Uterus (tissue), 4 donors: ENCODE measurements at places on chromosomes 4 and X. TPM values are rescaled to one million over a fixed set of nuclear protein-coding genes. Genes with fewer than 3 reads are reported as not detected.

GRCh38 chrX:107493141-107493540 lies 43.7 kb downstream of the FRMPD3 start:
- DNase-seq, result no peak
- no peaks in the 10 kb centered on the region for H3K36me3 ChIP-seq
- no peak overlapping the region for H3K4me3 ChIP-seq
- H3K27ac ChIP-seq, result no peak overlapping the region

- H3K36me3 ChIP-seq, result no peaks in the 10 kb centered on the region
- no peak overlapping the region for H3K4me3 ChIP-seq
- H3K27me3 ChIP-seq, result no peaks in the 10 kb centered on the region
- DNase-seq, result no peak
These were observed 30.9 kb downstream of the PAGE2 start for GRCh38 chrX:55119712-55120111.

GRCh38 chrX:41421071-41421729 lies 25.9 kb upstream of the NYX start:
- no peak for DNase-seq
- H3K36me3 ChIP-seq, result no peaks in the 10 kb centered on the region
- no peaks in the 10 kb centered on the region for H3K27me3 ChIP-seq
- no peaks in the 10 kb centered on the region for H3K4me1 ChIP-seq

DNA sequence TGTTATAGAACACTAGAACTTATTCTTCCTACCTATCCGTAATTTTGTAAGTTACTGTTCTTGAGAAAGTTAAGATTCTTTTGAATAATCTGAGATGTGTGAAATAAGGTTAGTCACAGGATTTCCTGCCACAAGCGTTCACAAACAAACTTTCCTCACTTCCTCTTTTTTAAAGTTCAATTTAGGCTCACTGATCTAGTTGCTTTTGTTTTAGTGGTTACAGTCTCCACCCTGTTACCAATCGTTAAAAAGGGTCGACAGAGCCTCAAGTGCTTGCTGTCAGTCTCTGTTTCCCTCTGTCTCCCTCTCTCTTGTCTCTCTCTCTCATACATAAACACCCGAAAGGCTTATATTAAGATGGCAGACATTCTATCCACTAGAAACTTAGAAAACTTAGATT lies 35.9 kb upstream of the STK26 start:
- no peaks in the 10 kb centered on the region for H3K4me1 ChIP-seq
- no peak for DNase-seq
- no peak overlapping the region for H3K27ac ChIP-seq
- no peaks in the 10 kb centered on the region for H3K36me3 ChIP-seq

DNA sequence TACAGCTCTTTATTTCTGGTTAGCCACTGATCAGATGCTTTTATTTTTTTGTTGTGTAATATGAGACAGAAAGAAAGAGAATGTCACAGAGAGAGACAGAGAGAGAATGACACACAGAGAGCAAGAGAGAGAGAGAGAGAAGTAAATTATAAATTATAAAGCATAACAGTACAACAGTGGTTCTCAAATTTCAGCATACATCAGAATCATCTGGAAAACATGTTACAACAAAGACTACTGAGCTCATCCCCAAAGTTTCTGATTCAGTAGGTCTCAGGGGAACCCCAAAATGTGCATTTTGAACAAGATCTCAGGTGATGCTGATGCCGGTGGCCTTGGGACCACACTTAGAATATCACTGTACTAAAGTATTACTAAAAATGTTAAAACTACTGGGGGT lies 245.8 kb upstream of the DIAPH2 start:
- H3K27ac ChIP-seq, result no peak overlapping the region
- no peaks in the 10 kb centered on the region for H3K27me3 ChIP-seq
- DNase-seq, result no peak
- H3K36me3 ChIP-seq, result no peaks in the 10 kb centered on the region
- H3K4me3 ChIP-seq, result no peak overlapping the region

- H3K36me3 ChIP-seq, result no peaks in the 10 kb centered on the region
- no peaks in the 10 kb centered on the region for H3K27me3 ChIP-seq
- no peak overlapping the region for H3K27ac ChIP-seq
- no peaks in the 10 kb centered on the region for H3K4me1 ChIP-seq
- H3K4me3 ChIP-seq, result no peak overlapping the region
These were observed 1.6 kb upstream of the RBM46 start for GRCh38 chr4:154779362-154779947.

- peaks cover 21% of the 10 kb centered on the region for H3K4me1 ChIP-seq
- DNase-seq, result peak; percentile 93
- H3K36me3 ChIP-seq, result no peaks in the 10 kb centered on the region
- H3K27me3 ChIP-seq, result no peaks in the 10 kb centered on the region
- peak within 1 kb of the TSS; percentile 85 for H3K4me3 ChIP-seq
These were observed at the start of gene CD99 for GRCh38 chrX:2690856-2691542. Gene CD99, plus strand, starts transcription at chrX:2691295. Its CDS starts 66 bp downstream, at chrX:2691361.

DNA sequence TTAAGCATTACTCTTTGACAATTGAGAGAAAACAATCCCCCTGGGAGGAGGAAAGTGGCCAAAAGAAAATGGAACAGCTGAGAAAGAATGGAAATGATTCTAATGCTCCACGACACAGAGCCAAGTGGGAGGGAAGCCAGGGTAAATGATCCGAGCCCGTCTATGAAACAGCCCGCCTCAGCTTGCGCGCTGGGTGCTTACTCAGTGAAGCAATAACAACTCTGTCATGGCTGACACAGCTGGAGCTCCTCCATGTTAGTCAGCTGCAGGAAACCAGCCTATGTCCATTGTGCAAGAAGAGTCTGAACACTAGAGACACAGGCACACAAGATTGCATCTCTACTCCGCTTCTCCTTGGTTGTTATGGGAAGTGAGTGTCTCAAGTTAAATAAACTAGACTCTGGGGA lies 19.3 kb downstream of the NOA1 start:
- DNase-seq, result peak; percentile 88
- H3K27ac ChIP-seq, result no peak overlapping the region
- H3K36me3 ChIP-seq, result no peaks in the 10 kb centered on the region

- H3K36me3 ChIP-seq, result no peaks in the 10 kb centered on the region
- no peaks in the 10 kb centered on the region for H3K4me1 ChIP-seq
- no peak overlapping the region for H3K4me3 ChIP-seq
- no peaks in the 10 kb centered on the region for H3K27me3 ChIP-seq
- DNase-seq, result no peak
These were observed 39.5 kb downstream of the WDR1 start for GRCh38 chr4:10077076-10077475.

DNA sequence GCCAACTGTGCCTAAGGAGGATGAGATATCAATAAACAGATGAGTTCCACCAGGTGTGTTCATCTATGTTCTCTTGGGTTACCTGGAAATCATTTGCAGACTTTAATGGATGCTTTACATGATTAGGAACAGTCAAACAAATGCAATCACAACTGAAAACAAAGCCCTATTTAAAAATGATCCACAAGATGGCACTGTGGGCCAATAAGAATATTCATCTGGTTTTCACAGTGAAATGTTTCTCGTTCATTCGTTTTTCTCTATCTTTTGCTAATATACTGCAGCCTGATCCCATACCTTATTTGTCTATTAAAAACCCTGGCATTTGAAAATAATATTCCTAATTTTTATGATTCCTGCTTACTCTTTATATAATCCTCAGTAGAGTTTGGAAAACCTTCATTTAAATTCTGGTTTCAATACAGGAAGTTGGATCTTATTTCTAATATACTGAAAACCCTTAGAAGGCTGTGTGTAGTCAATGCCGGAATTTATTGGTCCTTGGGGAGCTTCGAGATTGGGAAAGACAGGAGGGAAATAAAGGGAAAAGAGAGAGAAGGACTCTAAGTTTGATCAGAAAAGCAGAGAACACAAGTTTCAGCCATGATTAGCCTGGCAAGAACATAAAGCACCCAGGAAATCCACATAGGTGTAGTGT lies 63.8 kb upstream of the TAPT1 start:
- no peak for DNase-seq
- no peaks in the 10 kb centered on the region for H3K4me1 ChIP-seq
- no peak overlapping the region for H3K27ac ChIP-seq
- H3K4me3 ChIP-seq, result no peak overlapping the region
- H3K36me3 ChIP-seq, result no peaks in the 10 kb centered on the region

- no peaks in the 10 kb centered on the region for H3K36me3 ChIP-seq
- no peak for DNase-seq
These were observed 795.2 kb downstream of the TRIML1 start for GRCh38 chr4:188934320-188934962.

- H3K36me3 ChIP-seq, result no peaks in the 10 kb centered on the region
- H3K4me3 ChIP-seq, result no peak overlapping the region
- H3K27me3 ChIP-seq, result no peaks in the 10 kb centered on the region
- DNase-seq, result no peak
- H3K27ac ChIP-seq, result no peak overlapping the region
- no peaks in the 10 kb centered on the region for H3K4me1 ChIP-seq
These were observed 25.9 kb downstream of the HTRA3 start for GRCh38 chr4:8295471-8295870.

DNA sequence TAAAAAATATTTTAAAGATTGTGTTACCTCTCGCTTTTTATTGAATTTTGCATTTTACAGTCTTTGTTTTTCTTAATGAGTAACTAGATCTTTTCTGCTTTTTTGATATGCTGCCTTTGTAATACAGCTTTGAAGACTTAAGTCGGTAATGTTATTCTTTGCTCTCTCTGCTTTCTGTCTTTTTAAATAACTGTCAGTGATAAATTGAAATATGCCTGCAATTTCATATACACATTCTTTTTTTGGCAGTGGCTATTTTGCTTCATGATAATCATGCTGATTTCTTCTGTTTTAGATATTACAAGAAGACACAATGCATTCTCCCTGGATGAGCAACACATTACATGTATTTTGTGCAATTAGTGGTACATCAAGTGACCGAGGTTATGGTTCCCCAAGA lies 42.0 kb upstream of the IL13RA1 start:
- no peaks in the 10 kb centered on the region for H3K4me1 ChIP-seq
- H3K27me3 ChIP-seq, result no peaks in the 10 kb centered on the region
- no peak overlapping the region for H3K4me3 ChIP-seq
- H3K27ac ChIP-seq, result no peak overlapping the region
- no peaks in the 10 kb centered on the region for H3K36me3 ChIP-seq

DNA sequence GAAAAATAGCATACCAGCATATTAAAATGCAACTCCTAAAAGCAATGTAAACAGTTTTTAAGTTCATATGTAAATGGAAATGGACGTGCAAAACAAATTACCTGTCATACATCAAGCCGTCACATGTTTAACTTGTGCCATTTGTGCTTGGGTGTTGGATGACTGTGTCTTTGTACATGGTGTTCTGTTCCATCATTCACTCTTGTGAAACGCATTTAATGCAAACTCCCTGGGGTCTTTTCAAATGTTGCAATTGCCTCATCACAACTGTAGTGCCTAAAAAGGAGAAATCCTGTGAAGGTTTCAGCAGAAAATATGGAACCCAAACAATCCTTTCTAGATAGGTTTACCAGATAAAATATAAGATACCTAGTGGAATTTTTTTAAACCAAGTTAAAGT lies 52.4 kb downstream of the PHOX2B start:
- H3K27me3 ChIP-seq, result no peaks in the 10 kb centered on the region
- no peaks in the 10 kb centered on the region for H3K4me1 ChIP-seq
- no peak overlapping the region for H3K27ac ChIP-seq
- DNase-seq, result no peak
- no peak overlapping the region for H3K4me3 ChIP-seq

- H3K4me3 ChIP-seq, result no peak overlapping the region
- DNase-seq, result no peak
- no peaks in the 10 kb centered on the region for H3K4me1 ChIP-seq
- no peak overlapping the region for H3K27ac ChIP-seq
These were observed 50.9 kb upstream of the FHDC1 start for GRCh38 chr4:152885185-152885584.

DNA sequence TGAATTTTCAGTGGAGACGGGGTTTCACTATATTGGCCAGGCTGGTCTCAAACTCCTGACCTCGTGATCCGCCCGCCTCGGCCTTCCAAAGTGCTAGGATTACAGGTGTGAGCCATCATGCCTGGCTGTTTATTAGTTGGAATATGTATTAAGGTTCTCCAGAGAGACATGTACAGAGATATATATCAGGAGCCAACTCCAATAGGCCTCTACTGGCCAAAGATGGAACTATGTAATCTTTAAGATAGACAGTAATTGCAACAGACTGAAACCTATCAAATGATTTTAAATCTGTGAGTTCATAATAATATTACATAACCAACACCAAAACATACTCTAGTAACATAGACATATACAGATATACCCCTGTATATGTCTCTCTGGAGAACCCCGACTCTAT lies 5.8 kb upstream of the DMP1 start:
- no peaks in the 10 kb centered on the region for H3K27me3 ChIP-seq
- H3K36me3 ChIP-seq, result no peaks in the 10 kb centered on the region
- H3K4me1 ChIP-seq, result no peaks in the 10 kb centered on the region
- no peak overlapping the region for H3K27ac ChIP-seq
- no peak overlapping the region for H3K4me3 ChIP-seq
- DNase-seq, result no peak

DNA sequence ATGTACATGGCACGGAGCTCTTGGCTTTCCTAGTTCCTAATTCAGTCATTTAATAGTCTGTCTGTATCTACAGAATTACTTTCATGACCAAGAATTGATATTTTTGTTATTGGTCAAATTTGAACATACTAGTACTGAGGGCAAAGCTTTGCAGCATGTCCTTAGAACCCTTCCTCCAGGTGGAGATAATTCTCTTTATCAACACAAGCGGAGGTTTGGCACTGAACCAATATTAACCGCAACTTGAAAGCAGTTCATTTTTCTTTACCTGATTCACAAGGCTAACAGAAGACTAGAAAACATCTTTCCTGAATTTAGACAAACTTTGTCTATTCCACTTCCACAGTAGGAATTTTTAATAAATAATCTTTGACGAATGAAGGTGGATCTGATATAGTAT lies 73.8 kb downstream of the TACR3 start:
- DNase-seq, result no peak
- no peaks in the 10 kb centered on the region for H3K4me1 ChIP-seq
- H3K27ac ChIP-seq, result no peak overlapping the region
- H3K4me3 ChIP-seq, result no peak overlapping the region
- H3K36me3 ChIP-seq, result no peaks in the 10 kb centered on the region

- H3K4me1 ChIP-seq, result no peaks in the 10 kb centered on the region
- H3K4me3 ChIP-seq, result no peak overlapping the region
- H3K27me3 ChIP-seq, result no peaks in the 10 kb centered on the region
- no peaks in the 10 kb centered on the region for H3K36me3 ChIP-seq
These were observed 125.0 kb downstream of the RASGEF1B start for GRCh38 chr4:81346719-81347118.

- no peaks in the 10 kb centered on the region for H3K27me3 ChIP-seq
- no peaks in the 10 kb centered on the region for H3K36me3 ChIP-seq
- H3K27ac ChIP-seq, result no peak overlapping the region
- no peak overlapping the region for H3K4me3 ChIP-seq
- no peak for DNase-seq
These were observed 19.0 kb upstream of the MAGEB2 start for GRCh38 chrX:30196322-30196721.

GRCh38 chr4:44661940-44662622 lies 10.7 kb upstream of the YIPF7 start:
- no peaks in the 10 kb centered on the region for H3K4me1 ChIP-seq
- no peak overlapping the region for H3K4me3 ChIP-seq
- no peaks in the 10 kb centered on the region for H3K27me3 ChIP-seq
- no peak overlapping the region for H3K27ac ChIP-seq
- H3K36me3 ChIP-seq, result no peaks in the 10 kb centered on the region

The NWD2 gene
- total RNA-seq, result 0.14 TPM

The PSAPL1 gene
- not detected for total RNA-seq

The MAGEA2 gene
- total RNA-seq, result not detected

The PHOX2B gene
- not detected for total RNA-seq

The CDKL2 gene
- 1.2 TPM for total RNA-seq

The CA5B gene
- 5.3 TPM for total RNA-seq

The SMIM10L2A gene
- 2.8 TPM for total RNA-seq

The PABPC1L2B gene
- not detected for total RNA-seq

The PGAM4 gene
- total RNA-seq, result not detected
